ENCODE measurements at places on chromosomes 2 and 18.

DNA sequence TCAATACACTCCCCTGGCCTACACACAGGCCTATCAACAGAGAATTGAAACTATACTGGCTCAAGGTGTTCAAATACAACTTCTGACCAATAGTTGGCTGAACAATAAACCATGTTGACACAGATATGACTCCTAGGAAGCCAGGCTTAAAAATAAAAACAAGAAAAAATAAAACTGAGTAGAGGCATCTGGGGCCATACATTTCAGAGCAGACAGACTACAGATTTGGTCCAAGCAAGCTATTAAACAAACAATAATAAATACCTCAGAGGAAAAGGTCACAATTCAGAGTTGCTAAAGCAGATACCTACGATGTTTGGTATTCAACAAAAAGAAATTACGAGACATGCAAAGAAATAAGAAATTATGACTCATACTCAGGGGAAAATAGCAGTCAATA, 132.8 kb upstream of the ACVR2A start:
- no peak overlapping the region for H3K27ac ChIP-seq
- DNase-seq, result no peak
- no peak overlapping the region for H3K4me3 ChIP-seq
- H3K27me3 ChIP-seq, result no peaks in the 10 kb centered on the region
- no peaks in the 10 kb centered on the region for H3K4me1 ChIP-seq

DNA sequence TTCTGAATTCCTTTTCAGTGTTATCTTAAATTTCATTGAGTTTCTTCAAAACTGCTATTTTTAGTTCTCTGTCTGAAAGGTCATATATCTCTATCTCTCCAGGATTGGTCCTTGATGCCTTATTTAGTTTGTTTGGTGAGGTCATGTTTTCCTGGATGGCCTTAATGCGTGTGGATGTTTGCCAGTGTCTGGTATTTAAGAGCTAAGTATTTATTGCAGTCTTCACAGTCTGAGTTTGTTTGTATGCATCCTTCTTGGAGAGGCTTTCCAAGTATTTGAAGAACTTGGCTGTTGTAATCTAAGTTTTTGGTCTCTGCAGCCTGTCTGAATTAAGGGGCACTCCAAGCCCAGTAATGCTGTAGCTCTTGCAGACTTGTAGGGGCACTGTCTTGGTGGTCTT, 249.3 kb downstream of the ZNF385B start:
- H3K27me3 ChIP-seq, result no peaks in the 10 kb centered on the region
- H3K27ac ChIP-seq, result no peak overlapping the region
- H3K4me3 ChIP-seq, result no peak overlapping the region
- no peak for DNase-seq

GRCh38 chr18:74430231-74430630, 26.9 kb downstream of the DIPK1C start:
- peaks cover 2% of the 10 kb centered on the region for H3K4me1 ChIP-seq
- DNase-seq, result no peak
- no peaks in the 10 kb centered on the region for H3K36me3 ChIP-seq
- H3K27me3 ChIP-seq, result peaks cover 56% of the 10 kb centered on the region
- no peak overlapping the region for H3K4me3 ChIP-seq

DNA sequence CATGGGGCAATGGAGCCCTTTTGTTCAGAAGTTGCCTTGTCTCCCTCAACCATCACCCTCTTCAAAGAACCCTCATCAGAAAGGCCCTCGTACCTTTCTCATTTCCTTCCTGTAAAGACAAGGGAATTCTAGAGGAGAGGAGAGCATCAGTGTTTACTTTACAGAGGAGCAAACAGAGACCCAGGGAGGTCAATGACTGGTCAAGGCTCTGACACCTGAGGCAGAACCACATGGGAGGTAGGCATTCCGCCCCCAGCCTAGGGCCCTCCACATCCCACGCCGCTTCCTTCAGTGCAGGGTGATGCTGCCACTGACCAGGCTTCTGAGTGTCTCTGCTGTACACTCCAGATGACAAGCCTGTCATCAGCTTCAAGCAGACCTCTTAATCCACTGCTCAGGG, 104.7 kb downstream of the NRP2 start:
- no peaks in the 10 kb centered on the region for H3K36me3 ChIP-seq
- DNase-seq, result no peak
- no peak overlapping the region for H3K4me3 ChIP-seq
- no peak overlapping the region for H3K27ac ChIP-seq

- H3K27ac ChIP-seq, result no peak overlapping the region
- DNase-seq, result no peak
- H3K27me3 ChIP-seq, result peaks cover 15% of the 10 kb centered on the region
- no peaks in the 10 kb centered on the region for H3K36me3 ChIP-seq
These were observed 120.5 kb downstream of the MTCL1 start for GRCh38 chr18:8825729-8826375.

- H3K36me3 ChIP-seq, result peaks cover 33% of the 10 kb centered on the region
- no peak for DNase-seq
These were observed 31.3 kb downstream of the LANCL1 start for GRCh38 chr2:210445116-210445707.

- no peaks in the 10 kb centered on the region for H3K27me3 ChIP-seq
- H3K4me1 ChIP-seq, result peaks cover 12% of the 10 kb centered on the region
- H3K4me3 ChIP-seq, result no peak overlapping the region
- H3K36me3 ChIP-seq, result no peaks in the 10 kb centered on the region
These were observed 74.7 kb downstream of the NAB1 start for GRCh38 chr2:190723397-190724090.

DNA sequence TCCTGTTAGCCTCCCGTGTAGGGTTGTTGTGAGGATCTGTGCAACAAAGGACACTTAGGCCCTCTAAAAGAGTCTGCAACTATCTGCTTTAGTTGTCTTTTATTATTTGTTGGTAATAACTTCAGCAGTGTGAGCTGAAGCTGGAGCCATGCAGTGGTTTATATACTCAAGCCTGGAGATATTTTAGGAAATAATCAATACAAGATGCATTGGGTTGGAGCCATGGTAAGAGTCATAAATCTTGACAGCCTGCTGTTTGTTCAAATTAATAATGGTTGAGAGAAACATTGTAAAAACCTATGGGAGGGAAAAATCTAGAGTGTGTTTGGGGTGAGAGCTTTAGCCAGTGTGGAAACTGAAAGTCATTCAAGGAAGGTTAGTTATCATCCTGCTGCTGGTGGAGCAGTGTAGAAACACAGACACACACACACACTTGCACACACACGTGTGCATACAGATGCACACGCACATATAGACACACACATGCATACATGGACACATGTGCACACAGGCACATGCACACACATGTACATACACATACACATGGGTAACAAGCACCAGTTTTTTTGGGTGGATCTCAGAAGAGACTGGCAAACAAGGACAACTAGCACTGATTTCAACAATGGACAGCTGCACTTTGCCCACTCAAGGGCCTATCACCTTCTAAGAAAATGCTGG, 51.0 kb downstream of the ACOXL start:
- no peak overlapping the region for H3K4me3 ChIP-seq
- peaks cover 34% of the 10 kb centered on the region for H3K27me3 ChIP-seq
- DNase-seq, result no peak
- no peaks in the 10 kb centered on the region for H3K4me1 ChIP-seq
- no peak overlapping the region for H3K27ac ChIP-seq

DNA sequence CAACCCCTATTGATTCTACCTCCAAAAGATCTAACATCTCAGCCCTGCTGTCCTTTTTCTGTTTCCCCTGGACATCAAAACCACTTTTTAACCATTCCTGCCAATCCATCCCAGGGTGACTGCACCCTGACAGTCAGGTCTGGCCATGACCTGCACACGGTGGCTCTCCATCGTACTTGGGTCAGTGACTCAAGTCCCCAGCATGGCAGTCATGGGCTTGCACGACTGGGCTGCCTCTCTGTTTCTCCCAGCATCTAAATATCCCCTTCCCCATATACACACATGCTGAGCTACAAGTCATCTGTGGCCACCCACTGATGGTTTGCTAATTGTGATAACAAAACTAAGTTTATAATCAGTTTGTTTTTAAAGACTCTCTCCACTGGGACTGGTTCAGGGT, 6.6 kb downstream of the NCK2 start:
- no peak for DNase-seq
- peak overlapping the region; percentile 95 for H3K27ac ChIP-seq
- peaks cover 98% of the 10 kb centered on the region for H3K4me1 ChIP-seq
- H3K36me3 ChIP-seq, result peaks cover 77% of the 10 kb centered on the region

DNA sequence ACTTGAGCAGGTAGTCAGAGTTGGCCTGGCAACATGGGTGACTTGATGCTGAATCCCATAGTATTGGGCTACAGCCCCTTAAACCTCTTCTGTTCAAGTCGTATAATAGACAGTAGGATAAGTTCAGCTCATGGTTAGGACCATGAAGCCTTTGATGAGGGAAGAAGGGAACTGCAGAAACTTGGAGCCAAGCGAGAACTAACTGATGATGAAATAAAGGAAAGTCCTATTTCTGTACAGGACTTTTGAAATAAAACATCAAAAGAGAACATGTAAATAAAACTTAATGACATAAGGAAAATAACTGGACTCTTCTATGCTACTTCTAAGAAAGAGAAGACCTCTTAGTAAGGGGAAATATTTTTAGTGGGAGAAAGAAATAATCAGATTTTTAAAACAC, 51.2 kb upstream of the UGP2 start:
- no peak overlapping the region for H3K4me3 ChIP-seq
- DNase-seq, result no peak
- H3K27me3 ChIP-seq, result peaks cover 3% of the 10 kb centered on the region
- H3K27ac ChIP-seq, result no peak overlapping the region

DNA sequence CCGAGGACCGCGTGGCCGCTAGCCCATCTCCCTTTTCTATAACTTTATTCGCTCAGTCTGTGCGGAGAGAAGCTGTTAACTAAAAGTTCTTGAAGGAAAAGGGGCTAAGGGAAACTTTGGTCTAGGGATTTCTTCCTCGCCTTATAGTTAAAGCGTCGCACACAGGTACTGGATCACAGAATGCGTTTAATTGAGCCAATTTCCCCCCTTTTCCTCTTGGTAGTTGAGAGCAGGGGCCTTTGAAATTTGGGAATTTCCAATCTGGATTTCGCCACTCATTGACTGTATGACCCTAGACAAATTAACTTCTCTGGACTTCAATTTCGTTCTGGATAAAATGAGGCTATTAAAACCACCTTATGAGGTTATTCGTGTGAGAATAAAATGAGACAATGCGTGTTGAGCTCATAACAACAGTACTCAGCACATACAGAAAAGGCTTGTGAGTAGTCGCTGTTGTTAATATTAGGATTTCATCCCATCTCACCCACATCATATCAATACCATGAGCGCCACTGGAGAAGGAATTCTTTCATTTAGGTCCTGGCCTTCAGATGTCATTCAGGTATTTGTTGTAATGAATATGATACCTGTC, 763 bp upstream of the OLA1 start:
- H3K36me3 ChIP-seq, result peaks cover 14% of the 10 kb centered on the region
- DNase-seq, result no peak
- H3K27ac ChIP-seq, result peak overlapping the region; percentile 80
- peaks cover under 1% of the 10 kb centered on the region for H3K27me3 ChIP-seq
- peaks cover 28% of the 10 kb centered on the region for H3K4me1 ChIP-seq

- H3K36me3 ChIP-seq, result no peaks in the 10 kb centered on the region
- H3K4me1 ChIP-seq, result no peaks in the 10 kb centered on the region
- no peaks in the 10 kb centered on the region for H3K27me3 ChIP-seq
- H3K27ac ChIP-seq, result no peak overlapping the region
- no peak for DNase-seq
These were observed 594.5 kb upstream of the CHAC2 start for GRCh38 chr2:53173091-53173490.

- H3K27me3 ChIP-seq, result no peaks in the 10 kb centered on the region
- H3K27ac ChIP-seq, result no peak overlapping the region
- no peak for DNase-seq
- no peak overlapping the region for H3K4me3 ChIP-seq
- H3K36me3 ChIP-seq, result peaks cover 2% of the 10 kb centered on the region
- peaks cover 9% of the 10 kb centered on the region for H3K4me1 ChIP-seq
These were observed 88.9 kb upstream of the CYP26B1 start for GRCh38 chr2:72236445-72237067.

DNA sequence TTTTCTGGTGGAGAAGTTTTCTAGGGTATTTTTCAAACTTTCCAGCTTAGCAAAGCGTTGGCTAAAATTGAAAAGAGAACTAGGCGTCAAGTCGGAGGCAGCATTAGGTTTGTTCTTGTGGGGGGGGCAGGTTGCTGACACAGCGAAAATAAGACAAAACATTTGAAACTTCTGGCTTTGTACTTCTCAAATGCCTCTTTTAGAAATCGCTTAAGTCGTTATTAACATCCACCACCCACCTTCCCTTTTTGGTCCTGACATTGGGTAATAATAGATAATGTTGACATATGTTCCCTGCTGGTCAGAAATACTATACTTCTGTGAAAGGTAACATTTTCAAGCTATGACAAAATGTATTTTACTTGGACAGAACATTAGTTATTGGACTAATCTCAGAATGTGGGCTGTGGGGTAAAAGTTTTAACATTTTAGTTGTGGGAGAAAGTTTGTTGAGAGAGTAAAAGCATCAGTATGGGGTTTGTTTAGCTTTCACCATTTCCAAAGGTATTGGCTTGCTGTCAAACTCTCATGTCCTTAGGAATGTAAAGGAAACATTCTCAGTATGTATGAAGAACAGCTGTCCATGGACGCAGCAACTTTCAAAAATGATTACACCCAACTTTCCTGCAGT, 88.1 kb upstream of the ZEB2 start:
- H3K36me3 ChIP-seq, result no peaks in the 10 kb centered on the region
- H3K4me3 ChIP-seq, result no peak overlapping the region
- H3K27me3 ChIP-seq, result no peaks in the 10 kb centered on the region
- H3K27ac ChIP-seq, result no peak overlapping the region

DNA sequence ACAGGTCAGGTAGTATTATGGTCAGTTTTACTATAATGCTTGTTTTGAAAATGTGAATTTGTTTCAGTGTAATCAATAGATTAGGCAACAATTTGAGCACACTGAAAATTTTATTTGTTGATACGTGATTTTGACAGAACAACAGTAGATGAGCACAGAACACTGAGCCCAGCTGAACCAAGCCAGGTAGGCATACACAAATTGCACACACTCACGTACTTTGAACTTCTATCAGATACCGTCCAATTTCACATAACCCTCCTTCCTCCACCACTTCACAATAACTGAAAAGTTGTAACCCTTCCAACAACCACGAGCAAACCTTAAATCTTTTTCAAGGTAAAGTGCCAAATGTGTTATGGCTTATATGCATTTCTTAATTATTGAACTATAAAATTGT, 229.5 kb upstream of the TMEFF2 start:
- no peak overlapping the region for H3K4me3 ChIP-seq
- no peaks in the 10 kb centered on the region for H3K27me3 ChIP-seq
- no peaks in the 10 kb centered on the region for H3K36me3 ChIP-seq
- no peak overlapping the region for H3K27ac ChIP-seq
- no peaks in the 10 kb centered on the region for H3K4me1 ChIP-seq
